ENCODE measurements at places on chromosomes 6 and 20.
A peak's percentile ranks its signal among the peaks of the same experiment; 100 is the strongest.

DNA sequence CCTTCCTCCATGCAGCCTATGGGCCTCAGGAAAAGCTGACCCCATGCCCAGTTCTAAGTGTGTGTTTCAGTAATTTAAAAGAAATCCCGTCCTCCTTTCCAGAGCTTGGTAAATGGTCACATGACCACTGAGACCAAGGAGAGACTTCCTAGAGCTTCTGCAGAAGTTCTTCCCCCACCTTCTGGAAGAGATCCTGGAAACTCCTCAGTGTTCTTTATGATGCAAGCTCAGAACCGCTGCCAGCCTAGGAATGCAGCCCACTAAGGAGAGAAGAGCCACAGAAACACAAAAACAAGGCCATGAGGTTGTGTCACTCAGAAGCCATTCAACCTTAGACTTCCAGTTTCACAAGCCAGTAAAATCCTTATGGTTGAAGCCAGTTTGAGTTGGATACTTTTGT lies 348.4 kb downstream of the TPBG start:
- DNase-seq: no peak

DNA sequence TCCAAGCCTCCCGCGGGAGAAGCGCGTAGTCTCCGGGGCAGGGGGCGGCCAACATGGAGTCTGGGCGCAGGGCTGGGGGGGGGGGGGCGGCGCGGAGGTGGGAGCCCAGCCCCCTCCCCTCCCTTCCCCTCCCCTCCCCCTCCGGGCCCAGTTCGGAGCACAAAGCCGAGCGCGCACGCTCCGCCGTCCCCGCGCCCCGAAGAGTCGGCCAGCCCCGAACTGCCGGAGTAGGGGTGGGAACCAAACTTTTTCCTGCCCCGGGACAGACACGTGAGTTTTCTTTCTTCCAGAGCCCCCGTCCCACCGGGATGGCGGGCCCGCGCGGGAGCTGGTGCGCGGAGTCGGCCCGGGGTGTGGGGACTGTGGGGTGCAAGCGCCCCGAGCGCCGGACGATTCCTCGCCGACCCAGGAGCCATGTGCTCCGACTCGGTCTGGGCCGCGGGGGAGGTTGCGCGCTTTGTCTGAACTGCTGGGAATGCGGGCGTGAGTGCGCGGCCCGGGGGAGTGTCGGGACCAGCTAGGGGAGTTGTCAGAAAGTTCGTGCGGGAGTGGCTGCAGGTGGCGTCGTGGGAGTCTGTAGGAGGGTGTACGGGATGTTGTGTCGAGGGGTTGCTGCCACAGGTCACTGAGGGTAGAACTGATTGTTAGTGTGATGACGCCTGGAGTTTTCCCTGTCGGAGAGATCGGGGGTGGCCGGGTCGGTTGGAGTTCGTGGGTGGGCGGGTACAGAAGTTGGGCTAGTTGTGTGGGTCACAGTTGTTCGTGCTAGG lies 1.2 kb downstream of the TGIF2 start:
- peak; percentile 69 for DNase-seq

DNA sequence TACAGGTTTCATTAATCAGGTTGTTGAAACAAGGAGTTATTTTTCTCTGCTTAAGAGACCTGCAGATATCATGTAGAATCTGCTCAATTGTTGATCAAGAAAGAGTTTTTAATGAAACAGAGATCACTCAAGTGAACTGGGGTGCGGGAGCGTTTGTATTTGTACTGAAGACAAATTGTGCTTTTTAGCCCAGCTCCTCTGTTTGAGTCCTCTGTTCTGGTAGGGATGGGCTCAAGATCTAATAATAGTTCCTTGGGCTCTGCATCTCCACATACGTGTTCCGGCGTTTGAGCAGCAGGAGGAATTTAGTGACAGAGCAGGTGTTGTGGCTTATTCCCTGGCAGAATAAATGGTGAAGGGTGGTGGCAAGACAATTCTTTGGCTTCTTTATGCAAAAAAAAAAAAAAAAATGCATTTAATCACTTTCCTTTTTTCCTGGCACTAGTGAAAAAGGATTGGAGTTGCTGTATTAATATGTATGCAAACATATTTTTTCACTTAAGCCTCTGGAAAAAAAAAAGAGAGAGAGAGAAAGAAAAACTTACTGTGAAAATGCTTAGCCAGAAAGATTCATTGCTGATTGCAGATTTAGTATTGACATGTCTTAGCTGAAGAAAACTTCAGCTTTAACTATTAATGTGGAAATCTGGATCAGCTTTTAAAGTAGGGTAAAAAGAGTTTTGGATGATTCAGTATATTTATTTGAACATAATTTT lies 4.0 kb downstream of the CITED2 start:
- no peak for DNase-seq

- no peak for DNase-seq
Observed at GRCh38 chr20:63471981-63472831, at the start of gene KCNQ2. Gene KCNQ2 (minus strand): TSS chr20:63472655. CDS start chr20:63472463, 192 bp downstream.

DNA sequence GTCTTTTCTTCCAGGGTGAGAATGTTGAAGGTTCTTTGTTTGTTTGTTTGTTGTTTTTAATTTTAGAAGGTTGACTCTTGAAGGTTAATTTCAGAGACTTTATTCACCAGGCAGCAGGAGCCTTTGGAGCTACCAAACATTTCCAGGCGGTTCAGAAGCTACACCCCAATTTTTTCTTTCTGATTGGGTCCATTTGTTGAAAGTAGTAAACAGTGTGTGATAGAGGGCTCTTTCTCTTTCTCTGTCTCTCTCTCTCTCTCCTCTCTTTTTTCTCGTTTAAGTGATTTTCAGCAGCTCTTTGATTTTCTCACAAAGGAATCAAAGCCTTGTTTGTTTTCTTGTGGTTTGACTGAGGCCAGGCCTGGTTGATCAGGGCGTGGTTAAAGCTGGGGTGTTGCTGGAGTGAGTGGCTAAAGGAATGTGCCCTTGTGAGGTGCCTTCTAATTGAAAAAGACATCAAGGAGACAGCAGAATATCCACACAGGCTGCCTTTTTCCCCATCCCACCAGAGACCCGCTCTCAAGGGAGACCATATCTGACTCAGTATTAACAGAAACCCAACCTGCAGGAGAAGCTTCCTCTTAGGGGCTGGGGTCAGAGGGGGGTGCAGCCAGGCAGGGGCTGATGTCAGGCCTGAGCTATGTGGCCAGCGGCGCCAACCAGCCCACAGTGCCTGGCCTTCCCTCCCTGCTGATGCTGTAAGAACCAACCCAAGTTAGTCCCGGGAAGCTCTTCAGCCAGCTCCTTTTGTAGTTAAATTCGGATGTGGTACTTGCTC lies 40.4 kb upstream of the NAA20 start:
- no peak for DNase-seq

DNA sequence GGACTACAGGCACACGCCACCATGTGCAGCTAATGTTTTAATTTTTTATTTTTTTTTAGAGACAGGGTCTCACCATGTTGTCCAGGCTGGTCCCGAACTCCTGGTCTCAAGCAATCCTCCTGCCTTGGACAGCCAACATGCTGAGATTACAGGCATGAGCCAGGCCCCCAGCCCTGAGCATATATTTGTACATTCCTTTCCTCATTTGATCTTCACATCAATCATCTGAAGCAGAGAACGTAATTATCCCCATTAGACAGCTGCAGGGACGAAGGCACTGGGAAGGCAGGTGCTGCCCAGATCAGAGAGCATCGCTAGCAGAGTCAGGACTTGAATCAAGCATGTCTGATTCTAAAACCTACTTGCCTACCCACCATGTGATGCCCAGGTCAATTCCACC lies 41.0 kb upstream of the SIRPA start:
- DNase-seq: no peak

DNA sequence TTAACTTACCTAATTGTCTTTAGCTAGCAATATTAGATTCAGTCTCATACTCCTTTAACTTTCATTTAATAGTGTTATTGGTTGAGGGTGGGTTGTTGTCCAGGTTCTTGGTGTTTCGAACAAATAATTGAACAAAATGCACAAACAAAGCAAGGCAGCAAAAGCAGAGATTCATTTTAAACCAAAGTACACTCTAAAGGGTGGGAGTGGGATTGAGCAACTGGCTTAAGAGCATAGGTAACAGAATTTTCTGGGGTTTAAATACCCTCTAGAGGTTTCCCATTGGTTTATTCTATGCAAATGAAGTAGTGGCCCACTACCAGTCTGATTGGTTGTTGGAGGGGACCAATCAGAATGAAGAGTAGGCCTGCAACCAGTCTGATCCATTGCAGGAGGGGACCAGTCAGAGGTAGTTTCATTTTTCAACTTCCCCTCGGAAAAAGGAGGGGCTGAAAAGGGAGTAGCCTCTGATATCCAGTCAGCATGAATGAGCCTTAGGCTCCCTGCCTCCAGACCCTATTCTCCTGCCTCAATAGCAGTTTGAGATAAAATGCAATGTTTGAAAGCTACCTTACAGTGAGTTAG lies 26.3 kb upstream of the RAB23 start:
- no peak for DNase-seq

- DNase-seq: no peak
Observed at GRCh38 chr6:161727083-161727833, 453.4 kb upstream of the AGPAT4 start.

- DNase-seq: no peak
Observed at GRCh38 chr6:4352731-4353130, 217.4 kb upstream of the ECI2 start.

DNA sequence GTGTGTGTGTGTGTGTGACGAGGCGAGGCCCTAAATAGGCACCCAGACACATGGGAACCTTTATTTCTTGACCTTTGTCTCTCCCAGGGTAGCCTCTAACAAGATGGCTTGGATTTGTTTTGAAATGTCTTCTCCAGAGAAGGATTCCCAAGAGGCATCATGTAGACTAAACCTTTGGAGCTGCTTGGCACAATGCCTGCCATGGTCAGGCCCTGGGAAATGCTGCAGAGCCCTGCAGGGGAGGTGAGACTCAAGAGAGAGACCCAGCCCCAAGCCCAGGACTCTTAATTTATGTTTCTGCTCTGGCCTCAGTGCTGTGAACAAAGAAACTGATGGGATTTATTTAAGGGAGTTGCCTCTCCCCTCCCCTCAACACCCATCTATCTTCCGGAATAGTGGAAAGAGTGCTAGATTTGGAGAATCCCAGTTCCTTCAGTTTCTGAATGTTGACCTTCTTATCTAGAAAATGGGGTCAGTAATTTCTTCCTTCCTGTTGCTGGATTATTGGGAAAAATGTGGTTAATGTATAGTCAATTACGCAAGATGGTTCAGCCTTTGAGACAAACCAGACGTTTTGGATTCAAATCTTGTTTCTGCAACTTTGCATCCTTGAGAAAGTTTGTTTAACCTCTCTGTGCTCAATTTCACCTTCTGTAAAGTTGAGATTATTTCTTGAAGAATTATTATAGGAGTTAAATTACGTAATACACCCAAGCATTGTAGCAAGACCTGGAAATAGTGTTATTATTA lies 434.8 kb downstream of the MAFB start:
- DNase-seq: no peak
